NCI-H1048 (cell line): ENCODE measurements at places on chromosomes 6 and 20.

GRCh38 chr20:17227219-17227575 lies 357 bp downstream of the PCSK2 start:
- no peak for DNase-seq

DNA sequence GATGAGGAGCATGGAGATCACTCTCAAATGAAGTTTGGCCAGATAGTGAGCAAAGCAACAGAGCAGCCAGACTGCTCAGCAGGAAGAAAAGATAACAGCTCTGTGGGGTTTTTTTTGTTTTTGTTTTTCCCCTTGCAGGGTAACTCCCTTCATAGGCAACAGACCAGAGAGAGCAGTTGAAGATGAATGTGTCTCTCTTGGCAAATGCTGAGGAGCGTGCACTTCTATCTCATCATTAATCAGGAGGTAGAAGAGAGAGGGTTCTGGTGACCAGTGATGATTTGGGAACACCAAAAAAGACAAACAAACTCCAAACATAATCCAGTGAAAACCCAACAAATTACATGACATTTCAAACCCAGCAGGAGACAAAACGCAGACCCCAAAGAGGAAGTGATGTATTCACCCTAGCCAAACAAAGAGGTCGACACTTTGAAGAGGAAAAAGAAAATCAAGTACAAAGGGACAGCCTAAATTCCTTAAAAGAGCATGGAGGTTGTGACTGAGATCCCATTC lies 66.2 kb upstream of the RREB1 start:
- no peak for DNase-seq

DNA sequence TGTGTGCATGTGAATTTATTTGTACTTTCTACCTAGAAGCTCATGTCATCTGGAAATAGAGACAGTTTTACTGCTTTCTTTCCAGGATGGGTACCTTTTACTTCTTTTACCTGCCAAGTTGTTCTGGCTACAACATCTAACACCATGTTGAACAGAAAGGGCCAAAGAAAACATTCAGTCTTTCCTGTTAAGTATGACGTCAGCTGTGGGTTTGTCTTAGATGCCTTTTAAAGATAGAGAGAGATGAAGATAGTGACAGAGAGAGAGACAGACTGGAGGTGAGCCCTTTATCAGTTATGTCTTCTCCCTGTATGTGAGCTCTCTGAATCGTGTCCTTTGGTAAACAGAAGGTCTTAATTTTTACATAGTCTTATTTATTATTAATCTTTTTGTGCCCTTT lies 3.4 kb upstream of the DACT2 start:
- DNase-seq, result no peak

GRCh38 chr6:121670511-121670910 lies 235.1 kb downstream of the GJA1 start:
- no peak for DNase-seq

GRCh38 chr6:164795056-164795815 lies 514.2 kb downstream of the C6orf118 start:
- no peak for DNase-seq

GRCh38 chr20:43988451-43988850 lies 73.8 kb downstream of the TOX2 start:
- no peak for DNase-seq

DNA sequence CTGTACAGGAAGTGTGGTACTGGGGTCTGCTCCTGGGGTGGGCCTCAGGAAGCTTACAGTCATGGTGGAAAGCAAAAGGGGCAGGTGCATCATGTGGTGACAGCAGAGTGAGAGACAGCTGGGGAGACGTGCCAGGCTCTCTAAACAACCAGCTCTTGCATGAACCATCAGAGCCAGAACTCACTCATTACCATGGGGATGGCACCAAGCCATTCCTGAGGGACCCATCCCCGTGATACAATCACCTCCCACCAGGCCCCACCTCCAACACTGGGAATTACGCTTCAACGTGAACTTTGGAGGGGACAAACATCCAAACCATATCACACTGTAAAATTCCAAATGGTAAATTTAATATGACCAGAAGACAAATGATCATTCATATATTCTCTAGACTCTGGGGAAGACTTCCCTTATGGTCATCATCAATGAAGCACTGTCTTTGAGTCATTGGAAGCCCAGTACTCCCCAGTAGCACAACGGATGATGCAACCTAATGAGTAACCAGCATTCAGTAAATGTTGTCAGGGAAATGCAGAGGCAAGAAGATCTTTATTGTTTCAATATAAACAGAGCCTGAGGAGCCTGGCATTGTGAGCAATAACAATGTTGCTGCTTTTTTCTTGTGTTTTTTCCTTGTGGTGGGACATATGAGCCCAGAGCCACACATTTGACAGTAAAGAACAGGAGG lies 48.2 kb upstream of the RALY start:
- DNase-seq, result no peak

DNA sequence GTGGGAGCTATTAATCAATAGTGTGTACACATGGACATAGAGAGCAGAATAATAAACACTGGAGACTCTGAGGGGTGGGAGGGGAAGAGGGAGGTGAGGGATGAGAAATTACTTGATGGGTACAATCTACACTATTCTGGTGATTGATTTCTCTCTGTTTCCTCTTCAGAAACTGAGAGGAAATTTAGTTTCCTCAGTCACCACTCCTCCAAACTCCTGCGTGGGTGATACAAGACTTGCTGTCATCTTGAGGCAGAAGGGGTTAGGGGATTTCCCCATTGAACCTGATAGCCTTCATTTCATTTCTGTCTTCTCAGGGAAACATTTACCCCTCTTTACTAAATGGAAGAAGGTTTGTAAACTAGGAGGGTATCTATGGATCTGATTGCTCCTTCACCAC lies 84.3 kb upstream of the ESR1 start:
- DNase-seq, result no peak

- no peak for DNase-seq
These were observed 26.8 kb upstream of the SLC35B3 start for GRCh38 chr6:8462169-8462568.

DNA sequence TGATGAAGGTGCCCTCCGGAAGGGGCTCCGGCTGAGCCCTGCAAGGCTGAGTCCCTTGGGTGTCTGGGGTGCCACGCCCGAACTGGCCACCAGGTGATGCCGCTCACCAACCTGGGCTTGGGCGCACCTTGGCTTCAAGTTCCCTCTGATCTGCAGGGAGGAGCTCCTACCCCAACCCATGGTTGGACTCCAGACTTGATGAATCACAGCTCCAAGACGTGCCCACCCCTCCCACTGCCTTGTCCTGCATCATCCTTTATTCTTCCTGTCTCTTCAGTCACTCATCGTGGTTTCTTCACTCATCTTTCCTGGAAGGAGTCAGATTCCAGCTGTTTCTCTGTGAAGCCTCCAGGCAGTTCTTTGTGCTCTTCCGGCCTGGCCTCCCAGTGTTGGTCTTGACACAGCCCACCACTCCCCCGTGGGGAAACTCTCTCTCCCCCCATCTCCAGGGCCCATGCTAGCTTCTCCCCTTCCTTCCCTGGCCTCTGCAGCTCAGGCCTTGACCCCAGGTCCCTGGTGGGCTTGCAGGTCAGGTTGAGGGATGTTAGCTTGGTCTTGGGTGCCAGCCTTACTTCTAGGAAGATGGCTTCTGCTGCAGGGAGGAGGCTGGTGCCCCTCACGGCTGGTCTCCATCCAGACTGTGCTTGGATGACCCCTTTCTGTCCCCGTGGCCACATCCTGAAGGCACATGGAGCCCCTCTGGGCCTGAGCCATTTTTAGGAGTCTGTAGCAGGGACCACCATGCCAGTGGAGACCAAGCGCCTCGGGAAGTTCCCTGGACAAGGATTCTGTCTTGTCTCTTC lies 2.6 kb upstream of the ZBP1 start:
- no peak for DNase-seq

- no peak for DNase-seq
These were observed 22.2 kb upstream of the MYL9 start for GRCh38 chr20:36519012-36519719.

GRCh38 chr6:23176883-23177282 lies 607.5 kb downstream of the HDGFL1 start:
- no peak for DNase-seq

GRCh38 chr6:4084444-4085331 lies 5.8 kb upstream of the FAM217A start:
- no peak for DNase-seq

DNA sequence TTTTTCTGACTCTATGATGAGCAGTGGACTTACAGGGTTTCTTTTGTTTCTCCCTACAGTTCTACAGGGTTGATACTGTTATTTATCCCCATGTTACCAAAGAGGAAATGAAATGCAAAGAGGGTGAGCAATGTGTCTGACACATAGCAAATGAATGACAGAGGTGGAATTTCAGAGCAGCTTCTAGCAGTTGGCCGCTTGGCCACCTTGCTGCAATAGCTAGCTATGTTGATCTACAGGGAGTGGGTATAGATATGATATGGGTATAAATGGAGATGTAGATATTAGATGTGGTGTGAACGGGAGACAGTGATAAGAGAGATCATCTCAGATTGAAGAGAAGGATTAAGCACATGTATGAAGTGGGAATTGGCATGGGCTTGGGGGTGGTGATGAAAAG lies 10.9 kb upstream of the SLC22A3 start:
- DNase-seq, result no peak

GRCh38 chr20:4670469-4670868 lies 51.2 kb upstream of the PRND start:
- no peak for DNase-seq

DNA sequence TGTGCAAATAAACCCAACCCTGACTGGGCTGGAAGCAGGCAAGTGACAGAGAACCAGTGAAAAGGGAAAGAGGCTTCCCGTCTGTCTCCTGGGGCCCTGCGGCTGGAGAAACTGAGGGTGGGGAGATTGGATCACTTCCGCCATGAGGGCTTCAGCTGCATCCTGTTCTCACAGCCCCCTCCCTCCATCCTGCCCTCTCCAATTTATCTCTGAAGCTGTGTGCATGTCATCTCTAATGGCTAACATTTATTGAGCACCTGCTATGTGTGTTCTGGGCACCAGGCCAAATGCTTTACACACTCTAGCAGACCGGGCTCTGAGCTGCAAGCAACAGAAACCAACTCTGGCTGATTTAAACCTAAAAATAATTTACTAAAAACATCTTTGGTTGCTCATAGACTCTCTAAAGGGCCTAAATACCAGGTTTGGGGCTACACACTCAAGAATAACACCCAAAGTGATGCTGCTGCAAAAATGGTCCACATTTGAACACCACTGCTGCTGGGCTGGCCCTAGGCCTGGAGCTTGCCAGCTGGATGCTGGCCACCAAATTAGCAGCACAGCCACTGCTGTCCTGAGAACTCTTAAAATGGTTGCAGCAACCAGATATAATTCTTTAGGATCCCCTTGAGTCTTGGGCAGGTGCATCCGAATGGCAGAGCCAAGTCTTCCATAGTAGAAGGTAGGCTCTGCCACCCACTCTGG lies 123.6 kb upstream of the LRFN2 start:
- no peak for DNase-seq

GRCh38 chr6:109632405-109632804 lies 58.6 kb downstream of the AK9 start:
- DNase-seq, result no peak

GRCh38 chr6:32816746-32817204 lies at the start of gene HLA-DOB:
Gene HLA-DOB (minus strand): TSS chr6:32817002. CDS start chr6:32816951, 51 bp downstream.
- no peak for DNase-seq

GRCh38 chr6:31007694-31008093 lies 2.6 kb upstream of the MUC22 start:
- no peak for DNase-seq

DNA sequence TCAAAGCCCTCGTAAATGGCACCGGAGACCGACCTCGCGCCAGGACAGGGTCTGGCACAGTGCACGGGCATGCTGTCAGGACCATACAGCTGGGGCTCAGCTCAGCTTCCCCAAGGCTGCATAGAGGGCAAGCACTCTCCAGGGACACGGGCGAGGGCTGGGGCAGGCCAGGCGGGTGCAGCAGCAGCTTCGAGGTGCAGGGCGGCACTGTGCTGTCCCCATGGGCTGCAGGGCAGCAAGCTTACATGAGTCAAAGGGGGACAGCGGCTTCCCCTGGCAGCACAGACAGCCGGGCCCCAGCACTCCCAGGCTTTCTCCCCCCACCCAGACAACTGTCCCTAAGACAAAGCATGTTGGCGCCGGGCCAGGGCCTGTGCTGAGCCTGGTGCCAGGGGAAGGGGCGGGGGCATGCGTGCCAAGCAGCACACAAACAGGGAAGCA lies 25.7 kb downstream of the PSMG4 start:
- DNase-seq, result no peak

GRCh38 chr6:112384511-112384910 lies 37.4 kb downstream of the RFPL4B start:
- no peak for DNase-seq

GRCh38 chr6:106094261-106094963 lies 8.3 kb downstream of the PRDM1 start:
- DNase-seq, result no peak

DNA sequence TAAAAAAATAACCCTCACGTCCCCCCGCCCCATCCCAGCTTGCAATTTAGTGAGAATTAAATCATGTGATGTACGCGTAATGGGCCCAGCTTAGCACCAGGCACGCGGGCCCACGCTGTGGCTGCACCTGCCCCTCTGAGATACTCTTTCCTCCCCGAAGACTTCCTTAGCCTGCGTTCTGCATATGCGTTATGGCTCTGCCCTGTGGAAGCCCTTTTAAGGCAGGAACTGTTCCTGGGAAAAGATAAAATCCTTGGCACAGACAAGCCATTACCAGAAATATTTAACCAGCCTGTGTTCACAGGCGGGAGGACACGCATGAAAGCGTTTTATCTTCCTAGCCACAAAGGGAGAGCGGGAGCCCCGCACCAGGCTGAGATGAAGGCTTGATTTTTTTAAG lies 311.0 kb downstream of the LRFN2 start:
- DNase-seq, result no peak

- DNase-seq, result no peak
These were observed 6.0 kb upstream of the RAB44 start for GRCh38 chr6:36691612-36692011.

GRCh38 chr6:41786451-41787218 lies 859 bp upstream of the TOMM6 start:
- DNase-seq, result peak; percentile 47

DNA sequence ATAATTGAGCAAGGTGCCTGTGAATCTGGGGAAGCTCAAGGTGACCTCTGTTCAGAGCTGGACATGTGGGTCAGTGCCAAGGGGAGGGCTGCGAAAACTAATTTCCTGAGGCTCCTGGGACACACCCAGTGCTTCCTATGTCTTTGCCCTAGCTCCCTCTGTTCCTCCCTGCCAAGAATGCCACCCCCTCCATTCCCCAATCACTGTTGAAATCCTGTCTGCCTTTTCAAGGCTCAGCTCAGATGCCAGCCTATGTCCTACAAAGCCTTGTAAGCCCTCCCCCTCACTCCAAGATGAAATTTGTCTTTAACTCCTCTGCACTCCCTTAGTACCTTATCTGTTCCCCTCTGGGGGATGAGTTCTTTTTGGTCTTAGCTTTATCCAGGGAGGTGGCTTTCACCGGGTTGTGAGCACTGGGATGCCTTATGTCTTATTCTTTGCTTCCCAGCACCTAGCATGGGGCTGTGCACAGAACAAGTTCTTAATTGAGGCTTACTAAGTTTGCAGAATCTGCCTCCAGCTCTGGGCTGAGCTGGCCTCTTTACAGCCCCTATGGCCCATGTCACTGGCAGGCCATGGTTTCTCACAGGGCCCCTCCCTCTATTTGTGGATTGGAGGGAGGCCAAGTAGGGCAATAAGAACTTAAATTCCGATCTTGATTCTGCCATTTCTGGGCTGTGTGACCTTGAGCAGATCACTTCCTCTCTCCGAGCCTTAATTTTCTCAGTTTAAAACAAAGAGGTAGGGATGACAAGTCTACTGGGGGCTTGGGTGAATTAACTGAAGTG lies 51.5 kb upstream of the EPB41L1 start:
- DNase-seq, result no peak
